ENCODE measurements at places on chromosomes 4 and X. TPM values are rescaled to one million over a fixed set of nuclear protein-coding genes. Genes with fewer than 3 reads are reported as not detected.

GRCh38 chr4:8352368-8353157, 83.0 kb downstream of the HTRA3 start:
- H3K4me1 ChIP-seq, result peaks cover 16% of the 10 kb centered on the region
- H3K27me3 ChIP-seq, result peaks cover 16% of the 10 kb centered on the region
- no peak overlapping the region for H3K4me3 ChIP-seq
- H3K27ac ChIP-seq, result peak overlapping the region; percentile 42
- DNase-seq, result no peak

GRCh38 chr4:113750296-113750695, 11.2 kb downstream of the CAMK2D start:
- no peak for DNase-seq
- no peak overlapping the region for H3K4me3 ChIP-seq
- H3K36me3 ChIP-seq, result peaks cover 3% of the 10 kb centered on the region
- H3K27ac ChIP-seq, result no peak overlapping the region

HEPH gene
- 23.5 TPM for total RNA-seq

FRAS1 gene
- total RNA-seq, result under 0.01 TPM
